Adrenal gland (tissue), 19 donors: ENCODE measurements at places on chromosomes 7 and 10.
A peak's percentile ranks its signal among the peaks of the same experiment; 100 is the strongest.

- DNase-seq: no peak
Observed at GRCh38 chr10:18367840-18368239, 227.6 kb downstream of the CACNB2 start.

DNA sequence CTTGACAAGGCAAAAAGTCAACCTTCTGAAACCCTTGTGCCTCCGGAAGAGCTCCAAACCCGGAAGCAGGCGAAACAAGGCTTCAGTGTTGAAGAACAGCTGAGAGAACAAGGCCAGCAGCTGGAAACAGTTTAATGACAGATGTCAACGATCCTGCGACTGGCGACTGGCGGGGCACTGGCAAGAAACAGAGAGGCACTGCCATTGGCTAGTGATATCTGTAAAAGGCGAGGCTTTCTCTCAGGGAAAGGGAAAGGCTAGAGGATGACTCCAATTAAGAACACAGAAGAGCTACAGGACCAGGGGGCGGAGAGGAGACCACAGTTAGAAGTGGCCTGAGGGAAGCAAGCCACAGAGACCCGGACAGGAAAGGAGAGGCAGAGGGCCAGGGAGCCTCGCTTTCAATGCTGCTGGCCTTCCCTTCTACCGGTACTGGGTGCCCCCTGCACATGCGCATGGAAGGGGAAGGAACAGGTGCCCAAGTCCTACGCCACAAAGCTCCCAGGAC, 19.4 kb downstream of the ITGB1 start:
- DNase-seq: peak; percentile 56

DNA sequence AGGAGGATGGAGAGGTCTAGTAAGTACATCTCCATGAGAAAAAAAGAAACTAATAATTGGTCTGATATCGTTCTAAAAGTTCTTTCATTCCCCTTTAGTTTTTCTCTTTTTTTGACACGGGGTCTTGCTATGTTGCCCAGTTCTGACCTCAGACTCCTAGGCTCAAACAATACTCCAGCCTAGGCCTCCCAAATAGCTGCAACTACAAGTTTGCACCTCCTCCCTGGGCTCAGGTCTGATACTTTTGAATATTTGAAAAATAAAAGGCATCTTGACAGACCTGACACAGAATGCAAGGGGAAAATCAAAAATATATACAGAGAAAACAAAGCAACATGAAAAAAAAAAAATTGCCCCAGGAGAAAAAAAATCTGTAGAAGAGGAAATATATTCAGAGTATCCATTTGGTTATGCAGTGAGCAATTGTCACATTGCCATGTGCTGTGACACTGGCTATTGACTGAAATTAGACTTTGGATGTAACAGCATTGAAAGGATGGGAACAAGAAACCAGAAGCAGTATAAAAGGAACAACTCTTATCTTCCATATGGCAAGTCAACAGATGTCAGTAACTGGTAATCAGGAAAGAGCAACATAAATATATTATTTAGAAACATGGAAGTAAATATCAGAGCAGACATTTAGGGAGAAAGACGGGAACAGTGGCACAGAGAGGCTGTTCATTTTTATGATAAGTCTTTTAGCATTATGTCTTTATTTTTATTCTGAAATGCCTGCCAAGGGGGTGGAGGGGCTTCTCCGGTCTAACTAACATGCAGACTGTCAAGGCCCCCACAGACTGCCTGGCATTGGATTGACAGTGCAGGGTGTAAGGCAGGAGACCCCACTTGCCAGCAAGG, 408.4 kb downstream of the PARD3 start:
- DNase-seq: no peak

GRCh38 chr10:21329995-21330627, 195.4 kb downstream of the SKIDA1 start:
- peak; percentile 60 for DNase-seq

GRCh38 chr10:36331121-36331520, 689.0 kb upstream of the FZD8 start:
- DNase-seq: no peak

- peak; percentile 3 for DNase-seq
Observed at GRCh38 chr7:2971914-2972834, 71.5 kb downstream of the CARD11 start.

DNA sequence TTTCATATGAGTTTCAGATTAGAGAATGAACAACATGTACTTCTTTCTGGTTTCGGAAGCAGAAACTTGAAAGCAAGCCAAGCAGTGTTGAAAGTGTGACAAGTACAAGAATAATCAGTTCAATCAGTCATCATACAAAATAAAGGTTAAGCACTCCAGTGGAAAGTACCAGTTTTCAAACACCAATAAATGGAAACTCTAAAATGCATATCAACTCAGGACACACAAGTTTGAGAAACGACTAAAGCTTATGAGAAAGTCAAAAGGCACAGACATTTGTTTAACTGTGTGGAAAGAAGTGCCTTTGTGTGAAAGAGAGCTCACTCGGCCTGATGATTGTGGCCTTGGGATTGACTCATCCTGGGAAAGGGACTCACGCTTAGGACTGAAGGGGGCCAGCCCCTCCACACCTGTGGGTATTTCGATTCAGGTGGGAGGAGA, 60.6 kb upstream of the AKR1C1 start:
- peak; percentile 50 for DNase-seq

DNA sequence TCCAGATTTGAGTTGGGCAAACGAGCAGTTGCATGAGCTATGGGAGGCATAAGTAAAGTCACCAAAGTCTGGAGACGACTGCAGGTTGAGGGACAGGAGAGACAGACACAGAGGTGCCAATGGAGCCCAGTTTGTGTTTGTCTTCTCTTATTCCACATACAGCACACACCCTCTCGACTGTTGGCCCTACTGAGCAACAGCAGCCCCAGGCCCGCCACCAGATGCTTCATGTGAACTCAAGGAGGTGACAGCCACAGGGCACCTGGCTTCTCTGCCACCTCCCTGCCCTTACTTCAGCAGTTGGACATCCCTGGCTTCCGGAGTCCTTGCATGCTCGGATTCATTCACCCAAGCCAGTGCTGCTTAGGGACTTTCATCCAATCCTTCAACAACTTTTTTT, 6.5 kb upstream of the ATOH7 start:
- DNase-seq: no peak

- DNase-seq: no peak
Observed at GRCh38 chr10:117417196-117417595, 42.0 kb upstream of the PDZD8 start.

- DNase-seq: no peak
Observed at GRCh38 chr10:3009341-3009740, 58.0 kb upstream of the PFKP start.

GRCh38 chr7:7761974-7762779, 43.8 kb upstream of the RPA3 start:
- DNase-seq: no peak

DNA sequence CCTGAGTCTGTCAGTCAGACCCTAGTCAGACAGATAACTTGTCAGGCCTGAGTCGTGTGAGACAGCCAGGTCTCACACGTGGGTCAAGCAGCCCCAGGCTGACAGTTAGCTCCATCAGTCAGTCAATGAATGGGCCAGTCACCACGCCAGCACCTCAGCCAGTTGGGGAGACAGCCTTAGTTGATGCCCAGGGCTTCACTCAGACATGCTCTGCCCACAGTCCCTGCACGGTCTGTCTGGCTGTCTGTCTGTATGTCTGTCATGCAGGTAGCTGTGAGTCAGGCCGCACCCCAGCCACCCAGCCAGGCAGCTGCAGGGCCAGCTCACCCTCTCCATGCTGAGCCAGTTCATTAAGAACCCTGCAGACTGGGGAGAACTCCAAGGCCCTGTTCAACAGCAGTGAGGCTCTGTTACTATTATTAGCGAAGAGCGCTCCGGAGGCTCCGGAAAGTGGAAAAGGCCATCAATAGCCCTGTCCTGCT, 141.1 kb upstream of the PCBD1 start:
- DNase-seq: no peak

DNA sequence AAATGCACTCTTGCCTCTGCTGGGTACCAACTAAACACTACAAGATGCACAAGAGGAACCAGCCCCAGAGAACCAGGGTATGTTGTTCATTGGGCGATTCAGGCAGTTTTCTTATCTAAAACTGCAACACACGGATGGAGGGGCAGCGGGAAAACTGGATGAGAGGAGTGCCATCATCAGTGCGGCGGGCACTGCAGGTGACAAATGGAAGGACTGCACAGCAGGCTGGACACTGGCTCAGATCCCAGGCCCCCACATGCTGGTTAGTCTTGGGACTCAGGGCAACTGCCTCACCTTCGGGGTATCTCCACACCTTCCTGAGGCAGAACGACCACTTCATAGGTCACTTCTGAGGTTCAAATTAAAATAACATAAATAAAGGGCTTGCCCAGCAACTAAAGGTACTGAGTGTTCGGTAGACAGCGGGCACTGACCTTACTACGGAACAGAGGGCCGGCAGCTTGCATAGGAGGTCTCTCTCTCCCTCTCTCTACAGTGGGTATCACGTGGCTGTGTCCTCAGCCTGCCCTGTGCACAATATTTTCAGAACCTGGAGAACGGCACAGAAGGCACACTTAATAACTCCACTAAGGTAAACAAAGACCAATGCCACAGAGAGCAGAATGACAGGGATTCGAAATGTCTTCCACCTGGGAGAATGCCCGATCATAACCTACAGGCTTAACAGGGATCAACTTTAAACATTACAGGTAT, 72.1 kb downstream of the GRB10 start:
- no peak for DNase-seq

GRCh38 chr7:81811956-81812865, 42.4 kb upstream of the HGF start:
- no peak for DNase-seq
